ENCODE measurements at places on chromosomes 4 and X. TPM values are rescaled to one million over a fixed set of nuclear protein-coding genes. Genes with fewer than 3 reads are reported as not detected.

DNA sequence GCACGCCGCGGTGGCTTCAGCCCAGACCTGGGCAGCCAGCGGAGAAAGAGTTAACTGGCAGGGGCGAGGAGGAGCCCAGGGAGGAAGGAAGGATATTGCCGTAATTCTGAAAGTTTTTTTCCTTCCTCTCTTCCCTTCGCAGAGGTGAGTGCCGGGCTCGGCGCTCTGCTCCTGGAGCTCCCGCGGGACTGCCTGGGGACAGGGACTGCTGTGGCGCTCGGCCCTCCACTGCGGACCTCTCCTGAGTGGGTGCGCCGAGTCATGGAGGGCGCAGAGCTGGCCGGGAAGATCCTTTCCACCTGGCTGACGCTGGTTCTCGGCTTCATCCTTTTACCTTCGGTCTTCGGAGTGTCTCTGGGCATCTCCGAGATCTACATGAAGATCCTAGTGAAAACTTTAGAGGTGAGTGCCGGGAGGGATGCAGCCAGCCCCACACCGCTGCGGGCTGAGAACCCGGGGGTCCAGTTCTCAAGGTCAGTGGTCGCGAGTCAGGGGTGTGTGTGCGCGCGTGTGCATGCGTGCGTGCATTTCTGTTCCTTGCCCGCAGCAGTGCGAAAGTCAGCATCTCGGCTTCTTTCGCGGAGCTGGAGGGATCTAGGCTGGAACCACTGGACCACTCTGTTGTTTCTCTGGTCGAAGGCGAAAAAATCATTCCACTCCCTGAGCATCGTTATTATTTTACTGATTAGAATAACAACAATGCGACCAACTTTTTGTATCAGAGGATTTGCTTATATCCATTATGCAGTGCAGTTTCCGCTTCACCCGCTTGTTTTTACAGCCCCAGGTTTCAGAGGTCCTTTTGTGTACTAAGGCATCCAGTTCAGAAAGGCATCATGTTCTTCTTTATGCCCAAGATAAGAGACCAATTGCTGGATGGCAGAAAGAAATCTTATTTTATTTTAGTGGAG, 709 bp downstream of the GPAT3 start:
- H3K27ac ChIP-seq = no peak overlapping the region
- H3K36me3 ChIP-seq = no peaks in the 10 kb centered on the region
- peaks cover 15% of the 10 kb centered on the region for H3K4me1 ChIP-seq
- peaks cover 51% of the 10 kb centered on the region for H3K27me3 ChIP-seq

The PHEX gene
- total RNA-seq = 1.4 TPM

DNA sequence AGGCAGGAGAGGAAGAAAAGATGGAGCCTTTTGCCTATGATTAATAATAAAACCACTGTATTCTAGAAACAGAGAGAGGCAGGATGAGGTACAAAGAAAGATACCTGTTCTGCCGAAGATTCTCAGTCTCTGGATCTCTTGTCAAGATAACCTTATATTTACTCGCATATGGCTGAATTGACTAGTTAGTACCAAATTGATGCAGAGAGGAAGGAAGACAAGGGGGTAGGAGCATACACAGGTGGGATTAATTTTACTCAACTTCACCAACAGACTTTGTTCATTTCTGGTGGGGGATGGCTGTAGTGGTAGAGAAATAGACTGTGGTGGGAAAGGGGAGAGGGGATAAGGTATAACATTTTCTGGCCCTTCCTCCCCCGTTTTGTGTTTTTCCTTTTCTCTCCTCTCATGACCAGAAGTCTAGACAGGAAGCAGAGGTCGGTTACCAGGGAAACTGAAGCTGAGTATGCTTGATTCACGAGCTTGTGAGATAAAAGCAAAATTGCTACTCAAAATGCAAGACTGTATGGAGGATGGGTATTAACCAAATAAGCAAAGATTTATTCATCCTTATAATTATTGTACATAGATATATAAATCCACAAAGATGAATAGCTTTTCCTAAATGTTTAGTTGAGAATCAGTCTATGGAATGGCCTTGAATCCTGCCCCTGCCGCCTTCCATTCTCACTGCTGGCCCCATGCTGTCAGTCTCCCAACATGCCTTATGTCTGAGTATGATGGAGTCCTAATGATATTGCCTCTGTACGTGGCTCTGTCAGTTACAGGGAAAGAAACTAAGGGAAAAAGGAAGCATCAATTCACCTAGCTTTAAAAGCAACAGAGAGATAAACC, 17.8 kb upstream of the PAGE2B start:
- peak overlapping the region; percentile 15 for H3K4me3 ChIP-seq
- DNase-seq = no peak
- peak overlapping the region; percentile 39 for H3K27ac ChIP-seq
- peaks cover 10% of the 10 kb centered on the region for H3K4me1 ChIP-seq
- no peaks in the 10 kb centered on the region for H3K36me3 ChIP-seq
- peaks cover 8% of the 10 kb centered on the region for H3K27me3 ChIP-seq

- H3K36me3 ChIP-seq = no peaks in the 10 kb centered on the region
- H3K4me3 ChIP-seq = no peak overlapping the region
- DNase-seq = no peak
- H3K4me1 ChIP-seq = peaks cover 14% of the 10 kb centered on the region
- H3K27me3 ChIP-seq = no peaks in the 10 kb centered on the region
Observed at GRCh38 chr4:112908511-112908910, 140.9 kb upstream of the ANK2 start.

DNA sequence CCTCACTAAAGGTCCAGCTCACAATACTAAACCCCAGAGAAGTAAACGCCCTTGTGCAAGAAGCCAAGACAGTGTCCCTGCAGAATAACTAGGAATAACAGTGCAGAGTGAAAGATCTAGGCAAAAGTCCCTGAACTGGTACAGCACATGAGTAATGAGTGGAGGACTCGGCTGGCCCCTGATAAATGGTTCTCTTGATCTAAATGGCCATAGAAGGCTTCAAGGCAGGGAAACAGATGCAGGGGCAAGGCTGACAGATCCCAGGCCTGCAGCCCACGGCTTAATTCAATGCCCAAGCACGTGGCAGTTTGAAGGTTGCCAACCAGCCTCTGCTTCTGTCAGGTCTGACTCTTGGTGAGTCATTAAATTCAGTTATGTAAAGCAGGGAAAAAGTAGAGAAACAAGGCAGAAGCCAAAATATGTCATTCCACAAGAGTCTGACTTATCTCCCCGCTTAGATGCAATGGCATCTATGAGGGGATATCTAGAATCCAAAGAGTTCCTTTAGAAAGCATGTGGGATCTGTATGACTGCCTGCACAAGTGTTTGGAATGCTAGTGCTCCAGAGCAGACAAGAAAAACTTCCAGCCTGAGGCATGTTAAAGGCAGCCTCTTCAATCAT, 121.3 kb downstream of the PRDM5 start:
- no peak for DNase-seq
- H3K27me3 ChIP-seq = no peaks in the 10 kb centered on the region
- H3K4me1 ChIP-seq = no peaks in the 10 kb centered on the region
- H3K36me3 ChIP-seq = peaks cover 19% of the 10 kb centered on the region

- peaks cover 45% of the 10 kb centered on the region for H3K4me1 ChIP-seq
- no peak for DNase-seq
- peak overlapping the region; percentile 13 for H3K27ac ChIP-seq
- no peak overlapping the region for H3K4me3 ChIP-seq
- H3K27me3 ChIP-seq = no peaks in the 10 kb centered on the region
Observed at GRCh38 chr4:38154681-38155588, 194.7 kb downstream of the PTTG2 start.

The REELD1 gene
- not detected for total RNA-seq

The SLC10A6 gene
- not detected for total RNA-seq

GRCh38 chrX:136684120-136684519, 36.2 kb downstream of the CD40LG start:
- H3K4me1 ChIP-seq = no peaks in the 10 kb centered on the region
- no peak for DNase-seq
- H3K36me3 ChIP-seq = peaks cover 2% of the 10 kb centered on the region
- no peaks in the 10 kb centered on the region for H3K27me3 ChIP-seq
- no peak overlapping the region for H3K27ac ChIP-seq

The TRIM60 gene
- not detected for total RNA-seq

- no peak overlapping the region for H3K4me3 ChIP-seq
- no peak for DNase-seq
- no peaks in the 10 kb centered on the region for H3K27me3 ChIP-seq
Observed at GRCh38 chr4:15040916-15041463, 38.7 kb downstream of the CPEB2 start.

- H3K27ac ChIP-seq = no peak overlapping the region
- H3K36me3 ChIP-seq = peaks cover 3% of the 10 kb centered on the region
- H3K4me1 ChIP-seq = no peaks in the 10 kb centered on the region
- H3K4me3 ChIP-seq = no peak overlapping the region
- DNase-seq = no peak
Observed at GRCh38 chr4:173449380-173449717, 50.4 kb upstream of the SCRG1 start.

GRCh38 chrX:10576777-10577447, 43.5 kb downstream of the MID1 start:
- no peak overlapping the region for H3K27ac ChIP-seq
- no peak overlapping the region for H3K4me3 ChIP-seq
- DNase-seq = no peak

GRCh38 chr4:174707051-174707676, 121.9 kb downstream of the GLRA3 start:
- DNase-seq = no peak
- H3K4me1 ChIP-seq = peaks cover 7% of the 10 kb centered on the region
- no peaks in the 10 kb centered on the region for H3K36me3 ChIP-seq
- H3K27ac ChIP-seq = no peak overlapping the region

The HS3ST1 gene
- total RNA-seq = 0.27 TPM

The MAOB gene
- total RNA-seq = not detected

DNA sequence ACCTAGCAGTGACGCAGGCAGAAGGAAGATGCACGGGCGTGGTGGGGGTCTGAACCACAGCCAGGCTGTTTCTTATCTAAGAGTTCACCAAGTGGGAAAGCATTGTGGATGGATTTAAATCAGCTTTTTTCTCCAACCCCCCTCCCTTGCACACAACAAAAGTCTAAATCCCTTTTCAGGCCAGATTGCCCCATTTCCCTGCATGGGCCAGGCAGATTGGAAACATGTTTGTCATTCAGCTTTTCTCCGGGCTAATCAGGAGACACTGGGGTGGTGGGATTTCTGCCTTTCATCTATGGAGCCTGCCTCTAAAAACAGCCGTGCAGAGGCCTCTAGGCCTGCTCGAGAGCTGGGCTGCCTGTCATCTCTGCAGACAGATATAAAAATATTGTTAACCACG, 166.3 kb upstream of the LEF1 start:
- H3K27ac ChIP-seq = no peak overlapping the region
- no peaks in the 10 kb centered on the region for H3K4me1 ChIP-seq
- H3K36me3 ChIP-seq = no peaks in the 10 kb centered on the region
- peaks cover 18% of the 10 kb centered on the region for H3K27me3 ChIP-seq
- H3K4me3 ChIP-seq = no peak overlapping the region
- no peak for DNase-seq

DNA sequence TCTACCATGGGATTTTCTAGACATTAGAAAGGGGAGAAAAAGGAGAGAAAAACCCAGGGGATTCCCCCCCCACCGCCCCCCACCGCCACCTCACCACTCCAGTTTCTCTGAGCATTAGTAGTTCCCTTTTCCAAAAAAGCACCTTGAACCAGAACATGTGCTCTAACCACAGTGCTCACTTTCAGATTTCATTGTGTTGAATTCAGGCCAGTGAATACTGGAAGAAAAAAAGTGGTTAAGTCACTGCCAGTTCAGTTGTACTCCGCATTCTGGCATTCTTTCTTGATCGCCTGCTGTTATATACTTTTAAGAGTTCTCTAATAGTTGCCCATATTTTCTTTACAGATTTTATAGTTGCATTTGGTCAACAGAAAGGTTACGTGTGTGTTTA, 40.9 kb downstream of the JADE3 start:
- H3K4me1 ChIP-seq = peaks cover 56% of the 10 kb centered on the region
- H3K4me3 ChIP-seq = peak overlapping the region; percentile 44
- DNase-seq = no peak

GRCh38 chrX:154602766-154603437, 16.2 kb downstream of the CTAG1B start:
- DNase-seq = peak; percentile 44
- no peaks in the 10 kb centered on the region for H3K27me3 ChIP-seq
- H3K27ac ChIP-seq = no peak overlapping the region
- peaks cover 33% of the 10 kb centered on the region for H3K4me1 ChIP-seq

GRCh38 chr4:152630324-152630723, 49.5 kb downstream of the TMEM154 start:
- H3K4me1 ChIP-seq = peaks cover 3% of the 10 kb centered on the region
- no peaks in the 10 kb centered on the region for H3K36me3 ChIP-seq
- H3K27ac ChIP-seq = no peak overlapping the region
- H3K4me3 ChIP-seq = no peak overlapping the region
- DNase-seq = no peak
- H3K27me3 ChIP-seq = peaks cover 4% of the 10 kb centered on the region

The TLR7 gene
- total RNA-seq = not detected

DNA sequence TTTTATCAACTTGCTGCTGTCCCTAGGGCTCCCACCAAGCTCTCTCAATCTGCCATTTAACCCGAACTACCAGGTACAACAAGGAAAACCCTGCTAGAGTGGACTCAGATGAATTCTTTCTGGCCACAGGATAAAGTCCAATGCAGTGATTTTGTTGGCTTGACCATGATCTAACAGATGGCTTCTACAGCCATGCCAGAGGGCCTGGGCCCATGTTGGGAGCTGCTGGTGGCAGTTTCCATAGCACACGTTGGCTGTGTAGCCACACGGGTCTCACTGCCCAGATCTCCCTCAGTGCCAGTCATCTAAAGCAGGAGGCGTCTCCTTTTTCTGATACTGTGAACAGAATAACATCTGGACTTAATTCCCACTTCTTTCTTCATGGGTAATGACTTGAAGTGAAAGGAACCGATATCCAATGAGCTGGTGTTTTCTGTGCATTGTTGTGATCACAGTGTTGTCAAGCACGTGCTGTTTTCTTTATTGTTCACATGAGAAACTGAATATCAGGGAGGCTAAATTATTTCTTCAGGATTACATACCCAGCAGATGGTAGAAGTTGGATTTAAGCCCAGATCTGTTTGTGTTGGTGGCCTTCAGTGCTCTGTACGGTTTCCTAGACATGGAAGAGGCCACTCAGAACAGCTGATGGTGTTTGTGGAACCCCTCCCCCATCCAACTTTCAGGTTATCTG, 85.2 kb upstream of the CLCN4 start:
- peak overlapping the region; percentile 44 for H3K27ac ChIP-seq
- H3K4me1 ChIP-seq = peaks cover 6% of the 10 kb centered on the region
- no peak overlapping the region for H3K4me3 ChIP-seq
- no peaks in the 10 kb centered on the region for H3K27me3 ChIP-seq

The SPP1 gene
- total RNA-seq = 6.5 TPM

DNA sequence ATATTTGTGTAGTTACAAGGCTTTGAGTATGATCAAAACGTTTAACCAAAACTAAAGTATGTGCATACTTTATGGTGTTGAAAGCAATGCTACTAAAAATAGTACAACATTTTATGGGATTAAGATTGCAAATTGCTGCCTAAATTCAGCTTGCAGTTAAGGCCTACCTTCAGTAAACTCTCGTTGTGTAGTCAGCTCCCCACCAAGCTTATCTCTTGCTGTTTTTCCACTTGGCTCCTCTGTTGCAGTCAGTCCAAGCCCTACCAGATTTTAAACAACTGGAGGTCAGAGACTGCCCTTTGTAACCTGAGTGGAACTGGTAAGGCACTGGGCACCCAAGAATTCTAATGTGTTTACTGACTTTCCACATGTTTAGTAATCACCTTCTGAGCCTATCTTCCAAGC, 25.7 kb downstream of the AFF1 start:
- H3K27me3 ChIP-seq = no peaks in the 10 kb centered on the region
- H3K4me1 ChIP-seq = peaks cover 26% of the 10 kb centered on the region
- DNase-seq = no peak
- H3K4me3 ChIP-seq = no peak overlapping the region
- no peak overlapping the region for H3K27ac ChIP-seq

- no peak overlapping the region for H3K4me3 ChIP-seq
- no peaks in the 10 kb centered on the region for H3K36me3 ChIP-seq
- no peaks in the 10 kb centered on the region for H3K27me3 ChIP-seq
Observed at GRCh38 chr4:12005471-12005870, 576.8 kb upstream of the HS3ST1 start.

The DOK7 gene
- not detected for total RNA-seq
